ENCODE measurements at places on chromosomes 7 and 10.

DNA sequence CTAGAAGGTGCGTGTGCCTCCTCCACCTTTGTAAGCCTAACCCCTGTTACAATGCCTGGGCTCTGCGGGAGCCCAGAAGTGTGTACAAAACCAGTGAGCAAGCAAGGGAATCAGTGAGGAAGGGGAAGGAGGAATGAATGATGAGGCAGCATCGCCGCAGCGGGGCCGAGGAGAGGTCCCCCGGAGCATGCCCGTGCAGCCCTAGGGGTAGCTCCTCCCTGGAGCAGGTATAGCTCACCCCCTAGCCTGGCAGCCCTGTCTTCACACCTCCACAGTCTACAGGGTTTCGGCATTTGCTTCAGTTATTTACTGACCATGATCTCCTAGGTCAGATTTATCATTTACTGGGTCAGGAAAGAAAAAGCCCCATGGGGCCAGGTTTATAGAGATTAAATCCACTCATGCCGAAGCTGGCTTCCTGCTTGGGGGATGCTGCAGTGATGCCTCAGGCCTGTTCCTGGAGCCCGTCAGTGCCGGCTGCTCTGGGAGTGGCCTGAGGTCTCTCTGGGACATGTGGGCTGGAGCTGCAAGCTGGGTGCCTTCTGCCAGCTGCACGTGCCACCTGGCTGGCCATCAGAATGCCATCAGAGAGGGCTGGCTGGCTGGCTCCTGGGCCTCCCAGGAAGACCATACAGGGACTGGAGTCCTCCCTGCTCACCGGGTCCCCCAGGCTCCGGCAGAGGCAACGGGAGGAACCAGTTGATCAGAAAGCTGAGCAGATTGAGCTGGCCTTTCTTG is 138.9 kb downstream of the GRK5 start:
- DNase-seq: no peak

GRCh38 chr7:121371883-121372282 is 24.2 kb downstream of the FAM3C start:
- no peak for DNase-seq

DNA sequence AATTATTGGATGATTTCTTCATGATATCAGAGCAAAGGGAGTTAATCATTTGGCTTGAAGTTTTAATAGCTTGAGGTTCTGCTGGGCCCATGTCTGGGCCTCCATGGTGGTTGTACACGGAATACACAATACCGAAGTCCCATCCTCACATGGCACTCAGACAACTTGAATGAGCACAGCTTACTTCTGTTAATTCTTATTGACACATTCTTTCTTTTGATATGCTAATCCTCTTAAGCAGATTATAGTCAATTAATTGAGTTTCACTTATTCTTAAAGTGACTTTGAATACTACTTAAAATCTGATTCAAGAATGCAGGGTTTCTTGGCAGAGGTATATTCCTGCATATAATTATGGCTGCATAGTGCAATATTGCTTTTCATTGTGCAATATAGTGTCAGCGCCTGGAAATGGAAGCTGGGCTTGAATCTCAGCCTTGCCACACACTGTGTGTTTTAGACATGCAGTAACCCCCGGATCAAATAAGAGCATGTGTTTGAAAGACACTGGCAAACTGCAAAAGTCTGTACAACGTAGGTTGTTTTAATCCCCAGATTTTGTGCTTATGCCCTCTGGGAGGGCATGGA is 543.5 kb upstream of the ADARB2 start:
- DNase-seq: no peak

- no peak for DNase-seq
Measured at GRCh38 chr7:125668321-125668993, 738.8 kb upstream of the POT1 start.

GRCh38 chr10:76618171-76618570 is 1019.4 kb downstream of the KCNMA1 start:
- no peak for DNase-seq

DNA sequence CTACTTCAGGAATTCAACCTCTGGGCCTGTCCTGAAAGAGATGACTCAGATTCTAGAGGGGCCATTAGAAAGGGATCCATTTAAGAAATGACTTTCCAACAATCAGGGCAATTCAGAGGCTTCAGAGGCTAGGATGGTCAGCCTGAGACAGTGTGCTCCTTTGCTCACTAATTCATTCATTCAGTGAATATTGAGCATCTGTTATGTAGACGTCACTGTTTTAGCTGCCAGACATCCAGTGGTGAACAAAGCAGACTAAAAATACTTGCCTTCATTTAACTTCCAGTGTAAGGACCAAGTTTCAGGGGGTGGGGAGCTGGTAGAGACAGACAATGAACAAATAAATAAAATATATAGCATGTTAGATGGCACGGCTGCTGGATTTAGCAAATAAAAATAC is 1.6 kb downstream of the KIAA1217 start:
- DNase-seq: no peak
